ENCODE measurements at places on chromosomes 16 and 17.

DNA sequence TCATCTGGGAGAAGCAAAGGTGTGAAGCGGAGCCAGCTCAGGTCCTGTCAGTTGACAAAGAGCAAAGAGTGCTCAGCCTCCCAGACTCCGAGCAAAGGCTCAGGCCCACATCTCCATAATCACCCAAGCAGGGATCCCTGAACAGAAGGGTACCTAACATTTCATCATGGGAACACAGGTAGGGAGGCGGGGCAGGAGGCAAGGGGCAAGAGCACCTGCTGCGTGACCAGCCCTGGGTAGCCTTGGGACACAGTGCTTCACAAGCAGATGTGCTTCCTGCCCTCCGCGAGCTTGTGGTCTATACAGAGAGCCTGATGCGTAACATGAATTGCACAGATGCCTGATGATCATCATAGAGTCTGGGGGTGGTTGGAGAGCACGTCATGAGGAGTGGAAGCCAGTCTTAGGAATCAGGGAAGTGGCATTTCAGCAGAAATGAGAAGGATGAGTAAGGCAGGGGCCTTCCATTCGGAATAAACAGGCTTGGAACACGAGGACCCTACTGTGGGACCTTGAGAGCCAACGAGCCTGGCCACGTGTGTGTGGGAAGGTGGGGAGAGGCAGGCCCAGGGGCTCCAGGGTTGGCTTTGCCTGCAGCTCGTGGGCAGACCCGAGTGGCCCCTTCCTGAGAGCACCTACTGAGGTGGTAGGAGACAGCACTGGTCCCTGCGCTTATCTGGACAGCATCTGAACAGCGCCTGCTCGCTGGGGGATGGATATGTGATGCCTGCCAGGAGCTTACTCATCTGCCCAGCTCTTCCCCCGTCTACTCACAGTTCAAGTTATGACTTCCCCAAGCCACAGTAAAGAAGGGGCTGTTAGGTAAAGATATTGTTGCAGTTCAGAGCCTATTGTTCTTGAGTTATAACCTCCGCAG, 125.8 kb downstream of the CCDC182 start:
- no peak for DNase-seq

DNA sequence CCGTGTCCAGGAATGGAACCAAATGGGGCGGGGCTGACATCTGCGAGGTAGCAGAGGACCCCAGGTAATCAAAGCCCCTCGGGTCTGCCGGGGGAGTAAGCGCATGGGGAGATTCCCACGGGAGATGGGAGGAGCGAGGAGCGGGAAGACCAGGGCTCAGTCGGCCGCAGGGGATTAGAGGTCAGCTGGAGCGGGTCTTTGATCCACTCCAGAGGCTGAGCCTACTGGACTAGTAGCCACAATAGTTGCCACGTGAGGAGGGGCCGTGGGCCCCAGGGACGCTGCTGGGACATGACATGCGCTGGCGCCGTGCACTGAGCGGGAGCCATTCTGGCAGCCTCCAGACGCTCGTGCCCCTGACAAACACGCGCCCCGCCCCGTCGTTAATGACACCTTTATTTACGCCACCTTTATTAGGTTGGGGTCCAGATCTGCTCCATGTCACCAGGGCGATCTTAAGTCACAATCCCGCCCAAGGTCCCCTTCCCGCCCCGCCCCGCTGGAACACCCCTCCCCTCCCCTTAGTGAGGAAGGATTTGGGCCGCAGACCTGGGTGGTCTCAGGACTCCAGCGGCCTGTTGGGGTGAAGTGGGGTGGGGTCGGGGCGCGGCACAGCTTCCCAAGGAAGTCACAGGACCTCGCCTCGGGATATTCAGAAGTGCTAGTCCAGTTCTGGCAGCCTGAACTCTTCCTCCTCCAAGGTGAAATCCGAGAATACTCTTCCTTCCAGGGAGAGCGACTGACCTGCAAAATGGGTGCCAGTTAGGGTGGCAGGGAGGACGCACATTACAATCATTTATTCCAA, 15.0 kb downstream of the PPY start:
- peak; percentile 43 for DNase-seq

DNA sequence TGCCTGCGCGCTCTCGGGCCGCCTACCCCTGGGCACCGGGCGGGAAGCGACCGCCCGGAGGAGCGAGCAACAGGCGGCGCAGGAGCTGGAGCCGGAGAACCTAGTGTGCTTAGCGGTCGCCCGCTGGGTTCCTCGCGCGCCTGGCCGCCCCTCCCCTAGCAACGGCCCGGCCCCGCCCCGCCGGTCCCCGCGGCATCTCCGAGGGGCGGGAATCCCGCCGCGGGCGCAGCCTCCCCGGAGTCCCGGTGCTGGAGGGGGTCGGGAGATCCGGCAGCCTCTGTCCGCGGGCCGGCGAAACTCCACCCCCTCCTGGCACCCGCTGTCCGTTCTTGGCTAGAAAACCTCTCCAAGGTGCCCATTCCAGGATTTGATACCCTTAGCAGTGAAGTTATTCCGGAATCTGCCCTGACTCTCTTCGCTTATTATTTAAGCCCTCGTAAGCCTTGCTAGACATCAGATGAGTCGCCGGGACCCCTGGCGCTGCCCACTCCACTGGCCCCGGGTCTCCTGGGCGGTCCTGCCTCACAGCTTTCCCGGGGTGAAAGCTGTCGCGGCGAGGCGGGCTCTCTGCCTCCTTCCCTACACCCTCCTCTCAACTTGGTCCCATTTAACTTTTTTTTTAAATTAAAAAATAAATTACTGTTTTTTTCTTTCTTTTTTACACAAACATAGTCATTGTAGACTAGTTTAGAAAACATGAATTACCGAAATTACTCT, at the start of gene RPRML:
Gene RPRML, minus strand, starts transcription at position 107 of the 717 bp plus-strand sequence. CDS start 246 bp downstream, outside the sequence.
- DNase-seq = peak; percentile 33

- DNase-seq = no peak
Measured at GRCh38 chr16:4345836-4346781, 5.0 kb downstream of the PAM16 start.

DNA sequence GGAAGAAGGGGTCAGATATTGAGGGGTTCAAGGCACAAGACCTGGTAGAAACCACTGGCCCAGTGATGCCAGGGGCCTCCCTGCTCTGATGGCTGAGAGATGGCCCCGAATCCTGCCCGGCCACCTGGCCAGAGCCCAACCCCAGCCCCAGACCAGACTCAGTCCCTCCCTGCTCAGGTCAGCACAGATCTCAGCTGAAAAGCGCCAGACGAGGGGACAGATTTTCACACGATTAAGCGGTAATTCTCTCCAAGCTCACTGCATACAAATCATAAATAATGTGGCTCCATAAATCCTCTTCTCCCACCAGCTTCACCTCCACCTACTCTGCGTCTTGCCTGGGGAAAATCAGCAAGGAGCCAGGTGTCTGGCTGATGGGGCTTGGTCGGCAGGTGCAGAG, 57.1 kb downstream of the ENGASE start:
- DNase-seq = no peak

GRCh38 chr17:28500712-28501379, 5.3 kb upstream of the FOXN1 start:
- no peak for DNase-seq

GRCh38 chr17:34542700-34543336, 36.6 kb upstream of the TMEM132E start:
- peak; percentile 71 for DNase-seq

DNA sequence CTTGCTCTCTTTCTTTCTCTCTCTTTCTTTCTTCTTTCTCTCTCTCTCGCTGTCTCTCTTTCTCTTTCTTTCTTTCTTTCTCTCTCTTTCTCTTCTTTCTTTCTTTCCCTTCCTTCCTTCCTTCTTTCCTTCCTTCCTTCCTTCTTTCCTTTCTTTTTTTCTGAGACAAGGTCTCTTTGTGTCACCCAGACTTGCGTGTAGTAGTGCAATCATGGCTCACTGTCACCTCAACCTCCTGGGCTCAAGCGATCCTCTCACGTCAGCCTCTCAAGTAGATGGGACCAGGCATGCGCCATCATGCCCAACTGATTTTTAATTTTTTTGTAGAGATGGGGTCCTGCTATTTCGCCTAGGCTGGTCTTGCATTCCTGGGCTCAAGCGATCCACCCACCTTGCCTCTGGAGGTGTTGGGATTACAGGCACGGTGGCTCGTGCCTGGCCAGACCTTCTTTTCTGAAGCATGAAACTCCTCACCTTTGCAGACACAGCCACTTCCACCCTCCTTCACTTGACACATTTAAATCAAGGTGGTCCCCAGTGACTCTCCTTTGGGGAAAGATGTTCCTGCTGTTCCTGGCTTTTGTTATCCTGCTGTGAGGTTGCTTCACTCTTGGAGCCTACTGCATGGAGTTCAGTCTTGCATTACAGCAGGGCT, 26.8 kb upstream of the NKD1 start:
- no peak for DNase-seq

GRCh38 chr16:63385714-63386432, 1349.6 kb upstream of the CDH8 start:
- DNase-seq = no peak

DNA sequence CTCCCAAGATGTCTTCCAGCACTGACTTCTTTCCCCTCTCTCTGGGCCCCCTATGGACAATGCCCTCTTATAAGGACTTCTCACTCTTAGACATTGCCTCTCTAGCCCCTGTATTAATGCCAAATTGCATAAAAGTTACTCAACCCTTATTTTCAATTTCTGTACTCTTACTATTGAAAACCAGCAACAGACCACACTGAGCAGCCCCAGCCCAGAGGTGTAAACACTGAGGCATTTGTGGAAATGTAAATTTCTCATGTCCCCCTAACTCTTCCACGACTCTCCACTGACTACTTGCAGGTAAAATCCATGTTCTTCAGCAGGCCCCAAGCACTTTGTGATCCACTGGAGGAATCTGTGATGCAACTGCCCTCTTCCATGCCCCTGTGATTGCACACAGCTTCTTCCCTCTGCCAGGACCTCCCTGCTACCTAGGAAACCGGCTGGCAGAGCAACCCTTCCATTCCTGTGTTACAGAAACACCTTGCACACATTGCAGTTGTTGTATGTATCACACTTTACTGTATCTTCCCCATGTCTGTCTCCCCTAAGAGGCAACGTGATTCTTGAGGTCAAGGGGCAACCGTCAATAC, 4.4 kb downstream of the N4BP1 start:
- DNase-seq = no peak

DNA sequence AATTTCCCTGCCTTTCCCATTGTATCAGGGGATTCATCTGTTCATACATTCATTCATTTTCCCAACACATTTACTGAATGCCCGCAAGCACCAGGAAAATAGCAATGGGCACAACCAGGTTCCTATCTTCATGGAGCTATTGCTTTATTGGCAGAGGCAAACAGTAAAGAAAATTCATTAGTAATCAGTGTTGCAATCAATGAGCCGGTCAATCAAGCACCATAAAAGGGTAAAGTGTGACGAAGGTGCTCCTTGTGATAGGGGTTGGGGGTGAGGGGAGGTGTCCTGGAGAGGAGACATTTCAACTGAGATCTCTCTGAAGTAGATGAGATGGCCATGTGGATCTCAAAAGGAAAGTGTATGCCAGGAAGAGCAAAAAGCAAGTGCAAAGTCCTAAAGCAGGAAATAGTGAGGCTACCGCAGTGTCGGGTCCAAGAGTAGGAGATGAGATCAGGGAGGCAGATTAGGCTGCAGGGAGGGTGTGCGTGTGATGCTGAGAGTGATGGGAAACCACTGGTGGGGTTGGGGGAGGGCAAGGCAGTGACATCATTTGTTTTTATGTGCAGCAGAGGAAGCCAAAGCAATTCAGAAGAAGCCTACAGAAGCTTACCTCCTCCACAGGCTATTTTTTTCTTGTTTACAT, 28.4 kb downstream of the CDH13 start:
- DNase-seq = peak; percentile 72

GRCh38 chr17:55527540-55528118, 16.4 kb upstream of the SMIM36 start:
- DNase-seq = no peak

DNA sequence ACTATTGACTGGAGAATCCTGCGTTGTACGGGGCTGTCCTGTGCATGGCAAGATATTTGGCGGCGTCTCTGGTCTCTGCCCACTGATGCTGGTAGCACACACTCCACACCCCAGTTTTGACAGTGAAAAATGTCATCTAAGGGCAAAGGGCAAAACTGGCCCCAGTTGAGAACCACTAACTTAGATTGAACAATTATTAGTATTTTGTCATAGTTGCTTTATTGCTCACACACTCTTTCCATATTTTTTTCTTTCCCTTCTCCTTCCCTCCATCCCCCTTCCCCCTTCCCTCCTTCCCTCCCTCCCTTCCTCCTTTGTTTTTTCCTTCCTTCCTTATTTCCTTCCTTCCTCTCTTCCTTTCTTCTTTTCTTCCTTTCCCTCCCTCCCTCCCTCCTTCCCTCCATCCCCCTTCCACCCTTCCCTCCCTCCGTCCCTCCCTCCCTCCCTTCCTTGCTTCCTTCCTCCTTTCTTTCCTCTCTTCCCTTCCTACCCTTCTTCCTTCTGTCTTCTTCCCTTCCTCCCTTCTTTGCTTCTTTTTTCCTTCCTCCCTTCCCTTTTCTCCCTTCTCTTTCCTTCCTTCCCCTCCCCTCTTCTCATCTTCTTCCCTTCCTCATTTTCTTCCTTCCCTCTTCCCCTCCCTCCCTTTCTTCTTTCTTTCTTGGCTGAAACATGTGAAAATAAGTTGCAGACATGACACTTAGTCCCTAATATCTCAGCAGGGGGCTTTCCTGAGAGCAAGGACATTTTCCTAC, 5.5 kb downstream of the SHISA9 start:
- no peak for DNase-seq

- no peak for DNase-seq
Measured at GRCh38 chr16:73032541-73033270, 15.2 kb downstream of the ZFHX3 start.

GRCh38 chr17:77670173-77670572, 288.3 kb upstream of the TNRC6C start:
- no peak for DNase-seq

DNA sequence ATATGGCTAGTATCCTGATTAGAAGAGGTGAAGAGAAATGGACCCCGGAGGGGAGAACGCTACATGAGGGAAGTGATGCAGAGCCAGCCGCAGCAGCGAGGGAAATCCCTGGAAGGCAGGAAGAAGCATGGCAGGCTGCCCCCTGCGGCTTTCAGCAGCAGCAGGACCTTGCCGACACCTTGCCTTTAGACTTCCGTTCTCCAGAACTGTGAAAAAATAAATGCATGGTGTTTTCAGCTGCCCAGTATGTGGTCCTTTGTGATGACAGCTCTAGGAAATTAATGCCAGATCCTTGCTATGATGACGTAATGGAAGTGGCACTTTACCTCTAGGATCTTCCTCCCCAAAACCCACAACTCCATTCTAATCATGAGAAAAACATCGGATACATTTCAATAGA, 9.7 kb upstream of the ZFP1 start:
- DNase-seq = peak; percentile 9

Data from CD4-positive, alpha-beta T cell treated with Interleukin-17A for 4 hours (primary cell).